Lower lobe of right lung (tissue), 2 donors: ENCODE measurements at places on chromosomes 2 and 18.

GRCh38 chr2:240140511-240140910, at the start of gene OTOS:
OTOS (minus strand) TSS chr2:240140658; CDS start chr2:240140326, 332 bp downstream.
- peak; percentile 19 for DNase-seq

DNA sequence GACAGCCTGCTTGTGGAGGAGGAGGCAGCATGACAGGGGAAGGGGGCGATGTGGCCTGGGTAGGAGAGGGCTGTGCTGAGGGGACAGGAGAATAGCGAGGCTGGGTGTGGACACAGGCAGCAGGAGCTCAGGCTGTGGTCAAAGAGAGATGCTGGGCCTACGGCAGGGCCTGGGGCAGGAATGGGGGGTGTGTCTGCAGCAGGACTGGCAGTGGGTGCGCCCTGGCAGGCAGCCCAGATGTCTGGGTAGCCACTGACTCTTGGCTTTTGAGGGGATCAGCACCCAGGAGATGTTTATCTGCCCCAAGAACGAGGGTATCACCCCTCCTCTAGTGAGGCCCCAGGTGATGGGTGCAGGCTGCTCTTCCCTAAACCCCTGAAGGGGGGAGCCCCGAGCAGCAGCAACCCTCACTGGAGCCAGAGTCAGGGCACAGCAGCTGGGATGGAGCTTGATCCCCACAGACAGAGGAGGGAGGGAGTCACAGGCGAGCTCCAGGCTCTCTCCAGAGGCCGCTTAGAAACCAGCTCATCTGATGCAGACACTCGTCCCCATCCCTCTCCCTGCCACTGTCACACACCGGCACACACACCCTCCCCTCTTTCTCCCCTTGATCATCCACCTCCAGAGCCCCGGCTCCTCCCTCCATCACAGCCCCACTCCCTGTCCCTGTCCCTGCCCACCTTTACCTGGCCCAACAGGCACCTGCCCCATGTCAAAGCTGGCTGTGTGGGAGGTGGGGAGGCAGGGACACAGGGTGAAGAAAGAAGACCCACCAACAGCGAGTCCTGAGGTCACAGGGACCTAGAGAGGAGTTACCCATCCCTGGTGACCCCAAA, 29.8 kb upstream of the TNS1 start:
- DNase-seq = no peak

GRCh38 chr2:225771701-225772100, 372.2 kb downstream of the NYAP2 start:
- DNase-seq = no peak

DNA sequence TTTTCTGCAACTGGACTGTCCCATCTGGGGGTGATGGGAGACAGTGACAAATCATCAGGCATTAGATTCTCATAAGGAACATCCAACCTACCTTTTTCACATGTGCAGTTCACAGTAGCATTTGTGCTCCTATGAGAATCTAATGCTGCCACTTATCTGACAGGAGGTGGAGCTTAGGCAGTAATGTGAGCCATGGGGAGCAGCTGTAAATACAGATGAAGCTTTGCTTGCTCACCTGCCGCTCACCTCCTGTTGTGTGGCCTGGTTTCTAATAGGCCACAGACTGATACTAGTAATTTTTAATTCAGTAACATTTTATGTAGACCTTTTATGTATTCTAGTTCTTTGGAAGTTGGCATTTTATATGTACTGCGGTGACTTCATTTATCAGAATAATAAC, 180.1 kb upstream of the SPOPL start:
- DNase-seq = no peak

DNA sequence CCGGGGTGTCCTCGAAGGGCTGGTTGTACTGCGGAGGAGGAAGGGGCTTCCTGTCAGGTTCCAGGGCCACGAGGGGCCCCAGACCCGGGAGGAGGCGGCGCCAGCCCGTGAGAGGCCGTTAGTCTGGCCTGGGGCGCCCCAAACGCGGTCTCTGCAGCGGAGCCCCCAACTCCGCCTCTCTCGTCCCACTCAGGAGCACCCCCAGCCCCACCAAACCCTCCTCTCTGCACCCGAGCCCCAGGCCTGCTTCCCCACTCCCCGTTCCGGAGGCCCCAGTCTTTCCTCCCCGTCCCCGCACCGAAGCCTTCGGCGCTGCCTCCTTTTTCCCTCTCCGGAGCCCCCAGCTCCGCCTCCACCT, 473 bp downstream of the HJURP start:
- DNase-seq = no peak

GRCh38 chr2:189297446-189297845, 117.9 kb upstream of the COL5A2 start:
- no peak for DNase-seq

DNA sequence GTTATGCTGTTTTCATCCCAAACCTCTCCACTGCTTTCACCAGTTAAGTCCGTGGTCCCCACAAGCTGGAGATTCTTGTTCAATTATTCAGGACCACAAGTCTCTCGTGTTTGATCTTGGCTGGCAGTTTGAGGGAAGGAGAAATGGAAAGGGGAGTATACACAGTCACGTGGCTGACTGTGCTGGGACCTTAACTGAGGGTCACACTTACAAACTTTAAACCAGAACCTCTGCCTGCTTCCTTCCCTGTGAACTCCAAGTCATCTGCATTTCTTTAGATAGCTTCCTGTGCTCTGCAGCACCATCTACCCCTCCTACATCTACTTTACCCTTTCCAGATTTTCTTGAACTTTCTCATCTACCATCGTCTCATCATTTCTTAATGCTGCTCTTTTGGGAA, 91.7 kb downstream of the ARHGEF4 start:
- DNase-seq = no peak

GRCh38 chr2:25972049-25972823, 10.1 kb downstream of the KIF3C start:
- no peak for DNase-seq
